Stimulated activated CD8-positive, alpha-beta memory T cell treated with anti-CD3 and anti-CD28 coated beads, Interleukin-2, amount 100 ng/mL, for 1 hour (primary cell): ENCODE measurements at places on chromosomes 12 and 14.

DNA sequence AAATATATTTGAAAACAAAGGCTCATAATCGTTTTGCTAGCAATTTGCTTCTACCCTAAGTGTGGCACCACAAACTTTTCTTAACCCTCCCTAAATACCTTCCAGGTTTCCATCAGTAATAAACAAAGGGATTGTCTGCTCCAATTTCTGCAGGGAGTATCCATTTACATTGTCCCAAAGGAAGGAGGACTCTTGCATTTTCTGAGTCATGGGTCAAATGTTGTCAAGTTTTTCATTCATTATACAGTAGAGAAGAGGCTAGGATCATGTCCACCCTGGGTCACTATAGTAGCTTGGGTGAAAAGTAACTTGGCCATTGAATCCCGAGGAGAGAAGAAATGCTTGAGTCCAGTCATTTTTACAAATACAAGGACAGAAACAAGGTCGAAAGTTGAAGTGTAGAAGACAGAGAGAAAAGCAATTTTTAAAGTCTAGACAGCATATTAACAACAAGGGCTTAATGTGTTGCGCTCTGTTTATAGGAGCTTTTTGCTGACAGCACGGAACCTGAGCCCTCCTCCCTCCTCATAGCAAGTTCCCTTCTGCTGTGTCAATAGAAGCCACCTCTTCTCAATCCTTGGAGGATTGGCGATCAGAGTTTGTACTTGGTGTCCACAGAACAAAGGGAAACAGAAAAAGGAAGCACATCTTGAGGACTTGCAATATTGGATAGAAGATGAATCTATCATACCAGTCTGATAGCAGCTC lies 53.1 kb downstream of the TMEM30B start:
- no peak for DNase-seq

- no peak for DNase-seq
Observed at GRCh38 chr14:75299059-75299458, 20.4 kb downstream of the FOS start.

DNA sequence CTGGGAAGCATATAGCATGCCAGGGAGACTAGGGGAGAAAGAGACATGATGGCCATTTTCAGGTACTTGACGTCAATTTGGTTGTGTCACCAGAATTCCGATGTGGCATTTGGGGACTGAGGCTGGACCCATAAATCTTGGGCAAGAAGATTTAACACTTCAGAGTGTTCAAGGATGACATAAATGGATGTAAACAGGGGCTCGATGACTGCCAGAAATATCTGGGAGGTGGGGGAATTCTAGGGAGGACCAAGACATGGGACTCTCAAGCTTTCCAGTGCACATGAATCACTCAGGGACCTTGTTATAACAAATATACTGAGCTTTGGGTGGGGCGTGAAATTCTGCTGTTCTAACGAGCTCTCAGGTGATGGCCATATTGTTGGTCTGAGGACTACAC lies 17.8 kb downstream of the HAL start:
- no peak for DNase-seq

DNA sequence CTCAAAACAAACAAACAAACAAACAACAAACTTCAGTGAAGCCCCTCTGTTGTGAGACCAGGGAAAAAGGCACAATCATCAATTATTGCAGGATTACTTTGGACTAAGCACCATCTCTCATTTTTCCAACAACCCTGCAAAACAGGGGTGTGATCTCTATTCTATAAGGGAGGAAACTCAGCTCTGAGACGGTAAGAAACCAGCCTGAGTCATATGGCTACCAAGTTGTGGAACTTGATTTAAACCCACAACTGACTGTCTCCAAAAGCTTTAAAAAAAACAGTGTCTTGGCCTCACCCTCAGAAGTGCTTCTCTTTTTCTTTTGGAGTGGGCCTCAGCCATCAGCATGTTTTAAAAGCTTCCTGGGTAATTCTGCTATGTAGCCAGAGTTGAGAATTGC lies 49.8 kb downstream of the RIN3 start:
- DNase-seq: no peak

- DNase-seq: no peak
Observed at GRCh38 chr12:32264961-32265360, 134.4 kb upstream of the FGD4 start.
